ENCODE measurements at places on chromosomes 12 and 14.
A peak's percentile ranks its signal among the peaks of the same experiment; 100 is the strongest.

GRCh38 chr12:12272869-12273268, 6.0 kb upstream of the LRP6 start:
- no peak for DNase-seq

DNA sequence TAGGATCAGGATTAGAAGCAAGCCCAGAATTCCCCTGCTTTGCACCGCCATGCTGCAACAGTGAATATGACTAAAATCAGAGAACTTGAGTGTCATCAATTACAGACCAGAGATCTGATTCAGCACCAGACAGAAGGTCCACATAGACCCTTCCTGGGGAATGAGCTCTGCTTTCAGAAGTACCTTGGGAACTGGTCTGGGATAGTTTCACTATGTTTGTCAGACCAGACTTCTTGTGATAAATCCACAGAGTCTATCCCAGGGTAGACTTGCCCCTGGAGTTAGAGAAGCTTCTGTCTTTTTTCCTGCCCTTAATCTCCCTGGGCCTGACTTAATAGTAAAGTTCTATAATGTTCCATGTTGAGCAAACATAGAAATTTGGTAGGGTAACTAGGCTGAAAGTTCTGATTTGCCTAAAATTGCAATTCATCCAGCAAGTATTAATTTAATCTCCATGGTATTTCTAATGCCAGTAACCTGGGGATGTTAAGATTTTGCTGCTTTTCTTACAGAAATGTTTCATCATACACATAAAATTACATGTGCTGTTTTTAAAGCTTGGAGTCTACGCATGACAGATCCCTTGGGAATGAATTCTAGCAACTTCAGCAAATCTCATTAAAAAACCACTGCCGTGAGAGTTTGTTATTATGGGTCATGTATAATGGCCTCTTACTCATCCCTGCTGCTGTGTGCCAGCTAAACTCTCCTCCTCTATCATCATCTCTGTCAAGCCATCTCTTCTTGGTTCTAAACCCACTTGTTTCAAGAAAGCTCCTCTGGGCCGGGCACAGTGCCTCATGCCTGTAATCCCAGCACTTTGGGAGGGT, 61.3 kb upstream of the METAP2 start:
- peak; percentile 59 for DNase-seq

- DNase-seq, result no peak
Measured at GRCh38 chr14:52267501-52268278, at the start of gene PTGDR. PTGDR (plus strand) TSS chr14:52267698; CDS start chr14:52267815, 117 bp downstream.

DNA sequence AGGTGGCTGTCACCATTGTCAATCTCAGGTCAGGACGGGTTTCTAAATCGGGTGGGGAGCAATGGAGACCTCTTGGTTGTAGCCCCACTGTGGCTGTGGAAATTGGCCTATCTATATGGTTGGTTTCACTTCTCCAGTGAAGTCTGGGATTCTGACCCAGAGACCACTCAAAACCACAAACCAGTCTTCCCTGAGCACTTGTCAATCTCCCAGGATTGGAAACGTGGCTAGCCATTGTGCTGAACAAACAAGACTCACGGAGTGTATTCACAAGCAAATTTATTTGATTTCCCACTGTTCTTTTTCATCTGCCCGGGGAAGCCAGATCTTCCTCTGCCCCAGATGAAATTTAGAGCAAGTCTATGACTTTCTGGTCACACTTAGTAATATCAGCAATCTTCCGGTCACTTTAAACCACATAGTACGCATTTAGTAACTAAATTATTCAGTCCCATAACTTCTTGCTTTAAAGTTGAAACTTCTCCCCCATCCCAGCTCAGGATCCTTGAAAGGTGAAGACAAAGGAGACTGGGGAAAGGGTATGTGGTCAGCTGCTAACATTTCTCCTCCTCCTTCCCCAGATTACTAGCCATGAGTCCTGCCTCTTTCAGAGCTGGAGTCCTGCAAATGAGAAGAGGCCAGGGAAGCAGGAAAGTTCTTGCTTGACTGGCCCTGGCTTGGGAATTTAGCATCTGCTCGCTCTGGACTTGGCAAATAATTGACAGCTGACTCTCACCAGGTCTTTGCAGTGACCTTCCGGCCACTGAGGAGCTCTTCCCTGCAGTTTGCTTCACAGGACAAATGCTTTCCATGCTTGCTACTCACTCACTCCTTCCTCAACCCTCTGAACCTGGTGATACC, 123.2 kb upstream of the MAX start:
- no peak for DNase-seq

DNA sequence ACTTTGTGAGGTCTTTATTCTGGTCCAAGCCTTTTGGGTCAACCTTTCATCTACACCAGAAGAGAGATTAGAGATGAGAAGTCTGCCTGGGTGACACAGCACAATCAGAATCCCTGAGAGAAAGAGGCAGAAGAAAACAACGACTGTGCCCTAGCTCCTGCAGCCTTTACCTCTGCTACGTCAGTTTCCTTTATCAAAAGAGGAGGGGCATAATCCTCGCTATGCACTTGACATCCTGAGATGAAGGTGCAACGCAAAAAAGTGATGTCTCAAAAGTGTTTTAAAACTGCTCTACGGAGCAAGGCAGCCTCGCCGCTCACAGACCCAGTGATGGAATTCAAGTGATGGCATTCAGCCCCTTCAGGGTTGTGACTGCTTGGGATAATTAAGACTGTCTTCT, 21.7 kb downstream of the ZDHHC22 start:
- DNase-seq, result no peak

GRCh38 chr14:50762931-50763300, 68.0 kb downstream of the NIN start:
- DNase-seq, result no peak

- DNase-seq, result peak; percentile 72
Measured at GRCh38 chr12:92759634-92760268, 57.0 kb downstream of the PLEKHG7 start.

GRCh38 chr14:96095581-96096476, 56.7 kb downstream of the C14orf132 start:
- no peak for DNase-seq

GRCh38 chr12:6822426-6823135, 960 bp downstream of the GPR162 start:
- DNase-seq, result no peak

- no peak for DNase-seq
Measured at GRCh38 chr12:66210840-66211239, 21.8 kb downstream of the IRAK3 start.

GRCh38 chr12:21221778-21222177, 90.8 kb downstream of the SLCO1B1 start:
- no peak for DNase-seq

GRCh38 chr12:121651320-121651719, 18.1 kb downstream of the MORN3 start:
- DNase-seq, result no peak

DNA sequence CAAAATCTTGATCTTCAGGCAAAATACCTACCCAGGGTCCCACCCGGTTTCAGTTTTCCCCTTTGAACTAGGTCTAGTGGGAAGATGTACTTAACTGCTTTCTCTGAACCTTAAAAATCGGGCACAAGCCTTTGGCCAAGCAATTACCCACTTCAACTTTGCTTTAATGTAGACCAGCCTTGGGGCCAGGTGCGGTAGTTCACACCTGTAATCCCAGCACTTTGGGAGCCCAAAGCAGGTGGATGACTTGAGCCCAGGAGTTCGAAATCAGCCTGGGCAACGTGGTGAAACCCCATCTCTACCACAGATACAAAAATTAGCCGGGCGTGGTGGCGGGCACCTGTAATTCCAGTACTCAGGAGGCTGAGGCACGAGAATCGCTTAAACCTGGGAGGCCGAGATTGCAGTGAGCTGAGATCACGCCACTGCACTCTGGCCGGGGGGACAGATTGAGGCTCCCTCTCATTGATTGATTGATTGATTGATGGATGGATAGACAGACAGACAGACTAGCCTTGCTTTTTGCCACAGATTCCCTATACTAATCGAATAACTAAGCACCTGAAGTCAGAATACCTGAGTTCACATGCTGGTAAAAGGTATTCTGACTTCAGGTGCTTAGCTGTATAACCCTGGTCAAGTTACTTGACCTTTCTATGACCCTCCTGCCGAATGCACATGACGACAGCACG, 1.9 kb downstream of the CLIP1 start:
- DNase-seq, result no peak

DNA sequence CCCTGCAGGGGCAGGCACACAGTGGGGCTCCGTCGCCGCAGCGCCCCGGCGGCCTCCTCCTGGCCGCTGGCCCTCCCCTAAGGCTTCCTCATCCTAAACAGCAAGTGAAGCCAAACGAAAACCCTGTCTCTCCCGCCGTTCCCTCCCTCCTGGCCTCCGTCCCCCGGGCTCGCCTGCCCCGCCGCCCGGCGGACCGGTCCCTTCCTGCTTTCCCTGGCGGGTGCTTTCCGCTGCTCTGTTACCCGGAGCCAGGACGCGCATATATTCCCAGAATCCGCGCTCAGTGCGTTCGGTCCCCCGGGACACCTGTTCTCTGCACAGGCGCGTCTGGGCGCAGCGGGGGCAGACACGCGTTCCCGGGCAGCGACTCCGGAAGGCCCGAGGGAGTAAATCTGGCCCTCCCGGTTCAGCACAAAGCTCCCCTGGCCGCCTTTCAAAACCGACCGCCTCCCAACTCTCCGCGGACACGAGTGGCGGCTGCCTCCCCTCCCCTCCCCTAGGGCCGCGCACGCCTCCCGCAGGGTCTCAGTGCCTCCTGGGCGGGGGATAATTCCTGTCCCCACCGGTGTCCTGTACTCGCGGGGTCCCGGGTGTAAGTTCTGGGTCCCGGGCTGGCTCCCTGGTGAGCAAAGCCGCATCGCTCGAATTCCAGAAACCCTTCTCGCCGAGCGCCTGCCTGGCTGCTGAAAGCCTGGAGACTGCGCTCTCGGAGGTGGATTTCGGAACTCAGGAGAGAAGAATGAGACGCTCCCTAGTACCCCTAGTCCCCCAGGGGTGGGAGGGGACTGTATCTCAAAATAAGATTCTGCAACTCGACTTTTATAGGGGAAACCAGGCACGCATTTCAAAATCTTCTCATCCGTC, 21.4 kb upstream of the CEP170B start:
- DNase-seq, result no peak

GRCh38 chr12:83106873-83107272, 420.2 kb downstream of the TMTC2 start:
- no peak for DNase-seq

DNA sequence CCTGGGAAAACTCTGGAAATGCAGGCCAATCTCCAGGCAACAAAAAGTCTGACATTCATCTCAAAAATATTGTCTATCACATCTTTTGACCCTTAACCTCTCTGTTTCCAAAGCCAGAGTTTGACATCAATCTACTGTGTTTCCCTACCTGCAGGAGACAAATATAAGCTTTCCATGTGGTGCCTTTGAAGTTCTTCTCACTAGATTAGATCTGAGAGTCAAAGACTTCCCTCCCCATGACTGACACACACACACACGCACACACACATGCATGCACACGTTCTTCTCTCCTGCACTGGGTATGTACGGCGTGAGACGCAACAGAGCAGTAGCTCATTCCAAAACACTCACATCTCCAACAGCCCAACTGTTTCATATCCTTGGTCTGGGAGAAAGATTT, 8.1 kb upstream of the ITPR2 start:
- DNase-seq, result no peak

- peak; percentile 48 for DNase-seq
Measured at GRCh38 chr12:124548854-124549378, 18.5 kb downstream of the NCOR2 start.

DNA sequence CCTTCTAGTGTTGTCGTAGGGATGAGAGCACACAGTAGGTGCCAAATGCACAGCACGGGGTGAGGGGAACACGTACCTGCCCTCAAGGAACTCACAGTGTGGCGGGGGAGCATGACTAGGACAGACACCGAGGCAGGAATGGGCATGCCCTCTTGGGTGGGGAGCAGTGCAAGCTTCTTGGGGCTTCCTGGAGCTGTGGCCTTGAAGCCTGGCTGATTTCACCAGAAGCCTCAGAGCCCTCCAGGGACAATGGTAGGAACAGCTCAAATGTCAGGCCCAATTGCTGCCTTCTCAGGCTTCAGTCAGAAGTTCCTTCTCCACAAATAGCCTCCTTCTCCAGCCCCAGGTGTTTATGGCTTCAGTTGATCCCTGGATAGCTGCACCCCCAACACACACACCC, 43.4 kb downstream of the TEAD4 start:
- DNase-seq, result no peak

- peak; percentile 80 for DNase-seq
Measured at GRCh38 chr12:122282061-122282460, 15.8 kb upstream of the VPS33A start.

GRCh38 chr12:72178871-72179270, 93.3 kb upstream of the TRHDE start:
- DNase-seq, result no peak

DNA sequence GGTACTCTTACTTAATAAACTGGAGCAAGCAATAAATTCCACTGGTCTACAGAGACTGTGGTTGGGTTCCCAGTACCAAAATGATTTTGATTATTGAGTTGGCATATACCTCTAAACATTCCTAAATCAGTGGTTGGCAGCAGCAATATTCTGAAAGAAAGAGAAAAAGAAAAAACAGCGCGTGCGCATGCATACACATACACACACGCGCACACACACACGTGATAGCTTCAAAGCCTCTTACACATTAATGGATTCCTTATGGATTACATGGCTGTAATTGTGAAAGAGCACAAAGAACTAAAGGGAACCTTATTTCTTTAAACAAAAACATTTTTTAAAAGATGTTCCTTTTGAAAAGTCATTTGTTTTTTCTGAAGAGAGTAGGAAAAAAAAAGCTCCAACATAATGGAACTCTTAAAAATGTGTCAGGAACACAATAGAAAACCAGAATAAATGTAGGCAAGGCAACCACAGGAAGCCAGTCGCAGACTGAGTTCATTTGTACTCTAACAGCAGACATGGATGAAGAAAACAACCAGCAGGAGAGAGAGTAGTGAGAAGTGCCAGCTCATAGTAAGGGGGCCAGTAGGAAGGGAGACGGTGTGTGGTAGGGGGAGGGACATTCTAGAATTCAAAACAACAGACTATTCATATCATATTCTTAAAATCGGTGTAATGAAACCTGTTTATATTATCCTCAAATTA, 80.0 kb downstream of the DRAM1 start:
- DNase-seq, result no peak

DNA sequence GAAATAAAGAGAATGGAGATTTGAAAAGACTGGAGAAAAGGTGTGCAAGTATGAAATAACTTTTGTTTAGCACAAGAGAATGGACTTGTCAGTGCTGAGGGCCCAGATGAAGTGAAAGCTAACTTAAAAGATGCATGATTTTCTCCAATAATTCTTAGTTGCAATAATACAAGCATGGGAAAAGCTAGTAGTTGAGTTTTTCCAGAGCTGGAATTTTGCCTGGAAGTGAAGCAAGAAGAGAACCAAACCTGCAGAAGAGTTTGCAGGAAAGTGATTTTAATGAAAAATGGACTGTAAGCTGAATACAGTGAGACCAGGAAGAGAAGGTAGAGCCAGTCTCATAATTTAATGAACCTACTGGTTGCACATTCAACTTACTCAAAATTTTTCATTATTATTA, 69.3 kb upstream of the FSCB start:
- DNase-seq, result no peak

DNA sequence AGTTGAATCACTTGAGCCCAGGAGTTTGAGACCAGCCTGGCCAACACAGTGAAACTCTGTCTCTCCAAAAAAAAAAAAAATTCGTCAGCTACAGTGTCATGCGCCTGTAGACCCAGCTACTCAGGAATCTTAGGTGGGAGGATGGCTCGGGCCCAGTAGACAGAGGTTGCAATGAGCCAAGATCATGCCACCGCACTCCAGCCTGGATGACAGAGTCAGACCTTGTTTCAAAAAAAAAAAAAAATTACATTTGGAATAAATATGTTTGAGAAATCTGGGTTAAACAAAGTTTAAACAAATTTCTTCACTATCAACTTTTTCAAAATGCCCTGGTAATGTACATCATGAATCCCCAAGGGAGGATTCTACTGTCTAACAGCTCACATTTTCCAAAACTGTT, 187.0 kb upstream of the RASSF8 start:
- DNase-seq, result no peak
